Retina (tissue), 1 donor: ENCODE measurements at places on chromosomes 7 and 10.

GRCh38 chr7:155003376-155004214 lies 671 bp upstream of the PAXIP1 start:
- peak; percentile 92 for DNase-seq

GRCh38 chr10:110977662-110978061 lies 58.3 kb downstream of the SHOC2 start:
- no peak for DNase-seq

GRCh38 chr7:42289473-42289872 lies 52.5 kb upstream of the GLI3 start:
- DNase-seq = no peak

- DNase-seq = peak; percentile 55
Measured at GRCh38 chr10:21364196-21365114, 161.0 kb downstream of the SKIDA1 start.

DNA sequence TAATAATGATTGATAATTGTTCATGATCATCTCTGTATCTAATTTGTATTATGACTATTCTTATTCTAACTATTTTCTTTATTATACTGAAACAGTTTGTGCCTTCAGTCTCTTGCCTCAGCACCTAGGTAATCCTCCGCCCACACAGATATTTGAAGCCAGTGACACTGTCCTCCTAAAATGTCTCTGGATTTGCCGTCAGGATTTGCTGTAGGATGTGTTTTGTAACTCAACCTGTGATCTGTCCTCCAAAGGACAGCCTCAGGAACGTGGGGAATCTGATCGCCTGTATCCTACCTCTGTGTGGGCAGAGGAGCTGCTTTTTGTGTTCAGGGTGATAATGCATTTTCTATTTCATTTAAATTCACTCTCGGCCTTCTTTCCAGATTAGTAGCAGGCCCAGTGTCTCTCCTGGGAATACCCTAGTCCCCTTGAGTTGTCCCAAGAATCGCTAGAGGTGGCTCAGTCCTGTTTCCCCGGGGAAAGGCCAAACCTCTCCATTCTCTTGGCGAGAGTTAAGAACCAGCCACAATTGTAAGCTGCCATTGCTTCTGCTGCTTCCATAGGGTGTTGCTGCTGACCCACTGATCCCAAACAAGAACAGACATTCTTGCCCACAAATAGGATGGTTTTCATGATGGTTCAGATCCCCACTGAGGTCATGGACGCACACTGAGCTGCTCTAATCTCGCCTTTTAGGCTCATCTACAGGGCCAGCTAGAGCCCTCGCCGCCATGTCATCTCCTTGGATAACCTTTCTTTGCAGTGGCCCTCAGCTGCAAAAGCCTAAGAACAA lies 136.2 kb upstream of the KCNMA1 start:
- DNase-seq = no peak

- DNase-seq = no peak
Measured at GRCh38 chr10:20891338-20891714, 5.8 kb downstream of the NEBL start.

DNA sequence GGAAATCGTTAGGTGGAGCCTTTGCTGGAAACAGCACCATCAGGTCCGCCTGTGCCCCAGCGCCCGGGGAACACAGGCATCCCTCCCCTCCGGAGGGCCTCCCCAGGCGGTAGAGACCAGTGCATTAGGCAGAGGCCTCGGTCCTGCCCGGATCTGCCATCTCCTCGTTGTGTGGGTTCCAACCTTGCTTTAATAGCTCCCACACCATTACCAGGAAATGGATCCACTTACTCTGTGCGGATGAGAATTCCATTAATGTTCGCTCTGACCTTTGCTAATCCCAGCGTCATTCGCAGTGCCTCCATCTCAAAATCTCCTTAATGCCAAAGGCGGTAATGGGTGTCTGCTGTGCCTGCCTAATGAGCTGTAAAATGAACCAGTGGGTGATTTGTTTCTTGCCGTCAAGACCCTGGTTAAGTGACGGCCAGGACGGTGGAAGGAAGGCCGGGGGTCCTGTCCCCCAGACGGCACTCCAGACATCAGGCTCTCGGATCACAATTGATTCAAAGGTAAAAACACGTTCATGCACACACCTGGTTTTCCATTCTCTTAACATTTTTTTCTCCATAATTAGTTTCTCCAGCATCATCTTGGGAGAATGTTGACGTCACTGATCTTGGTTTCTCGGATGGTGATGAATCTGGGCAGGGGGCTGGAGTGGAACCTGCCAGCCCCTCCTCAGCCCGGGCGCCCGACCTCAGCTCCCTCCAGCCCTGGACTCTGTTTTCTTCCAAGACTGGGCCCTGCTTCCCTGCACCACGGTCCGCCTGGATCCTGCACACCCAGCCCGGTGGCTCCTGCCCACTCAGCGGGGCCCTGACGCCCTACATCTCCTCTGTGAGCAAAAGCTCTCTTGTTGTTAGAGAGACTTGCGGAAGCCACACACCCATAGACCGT lies 22.8 kb upstream of the FAM20C start:
- DNase-seq = peak; percentile 75

- no peak for DNase-seq
Measured at GRCh38 chr7:133654547-133654946, 401.7 kb downstream of the EXOC4 start.

DNA sequence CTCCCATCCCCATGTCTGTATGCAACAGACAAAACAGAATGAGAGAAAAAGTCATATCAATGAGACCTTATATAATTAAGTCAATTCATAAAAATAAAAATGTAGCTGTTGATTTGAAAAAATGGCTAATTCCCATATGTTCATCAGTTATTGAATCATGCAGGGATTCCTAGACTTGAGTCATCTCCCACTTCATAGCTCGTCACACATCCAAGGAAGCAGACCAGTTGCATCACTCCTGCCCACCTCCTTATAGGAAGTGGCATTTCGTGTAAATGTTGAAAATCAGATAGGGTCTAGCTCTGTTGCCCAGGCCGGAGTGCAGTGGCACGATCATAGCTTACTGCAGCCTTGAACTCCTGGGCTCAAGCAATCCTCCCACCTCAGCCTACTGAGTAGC lies 56.1 kb upstream of the SH2B2 start:
- no peak for DNase-seq

- no peak for DNase-seq
Measured at GRCh38 chr7:824664-825063, 7.6 kb upstream of the SUN1 start.
